A549 treated with DMSO at 1 μM for 4 hours (cell line): ENCODE measurements at places on chromosomes 7 and 10. TPM values are rescaled to one million over a fixed set of nuclear protein-coding genes. Genes with fewer than 3 reads are reported as not detected.

GSTK1 gene
- 110 to 116 TPM (median 115 TPM) in 5 replicates for total RNA-seq

VSTM2A gene
- total RNA-seq: not detected in 5 replicates

ADRA2A gene
- total RNA-seq: 0.02 to 0.04 TPM in 2 of 5 replicates, not detected in the others

NUTM2B gene
- 0.22 to 0.50 TPM (median 0.31 TPM) in 5 replicates for total RNA-seq

RAPGEF5 gene
- total RNA-seq: 0.10 to 0.18 TPM (median 0.17 TPM) in 5 replicates

SPDYE2 gene
- total RNA-seq: 0.05 TPM in 1 of 5 replicates, not detected in the others

ANKRD61 gene
- 0.50 to 0.99 TPM (median 0.78 TPM) in 5 replicates for total RNA-seq

SOSTDC1 gene
- total RNA-seq: not detected in 5 replicates

ADAM22 gene
- 0.32 to 0.44 TPM (median 0.36 TPM) in 5 replicates for total RNA-seq

ADAP1 gene
- 3.8 to 5.7 TPM (median 4.1 TPM) in 5 replicates for total RNA-seq

CCL24 gene
- total RNA-seq: 0.25 to 0.32 TPM in 2 of 5 replicates, not detected in the others

CPED1 gene
- total RNA-seq: 0.02 to 0.07 TPM in 2 of 5 replicates, not detected in the others

CYTH3 gene
- total RNA-seq: 21.4 to 25.4 TPM (median 22.8 TPM) in 5 replicates
